Breast epithelium (tissue), 4 donors: ENCODE measurements at places on chromosomes 5 and 9. TPM values are rescaled to one million over a fixed set of nuclear protein-coding genes. Genes with fewer than 3 reads are reported as not detected.

- H3K27ac ChIP-seq = peak within 1 kb of the TSS; percentile 95
- no peaks in the 10 kb centered on the region for H3K36me3 ChIP-seq
- DNase-seq = peak; percentile 60
Measured at GRCh38 chr5:147509710-147510651, at the start of gene DPYSL3. Gene DPYSL3, minus strand, starts transcription at chr5:147510068. Its CDS starts 210 bp downstream, at chr5:147509858.

DNA sequence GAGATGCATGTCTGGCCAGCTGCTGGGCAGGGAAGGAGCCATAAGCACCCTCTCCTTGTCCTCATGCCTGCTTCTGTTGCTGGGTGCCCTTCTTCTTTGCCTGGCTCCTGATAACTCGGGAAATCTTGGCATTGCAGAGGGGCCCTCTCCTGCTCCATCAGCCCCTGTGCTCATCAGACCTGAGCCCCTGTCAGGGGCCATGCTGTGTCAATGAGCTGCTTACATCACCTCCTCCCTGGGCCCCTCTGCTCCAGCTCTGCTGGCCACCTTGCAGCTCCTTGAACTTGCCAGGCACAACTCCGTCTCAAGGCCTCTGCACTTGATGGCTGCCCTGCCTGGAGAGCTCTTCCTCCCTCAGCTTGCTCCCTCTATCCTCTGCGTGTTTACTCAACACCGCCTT, 194.3 kb downstream of the TTLL11 start:
- no peaks in the 10 kb centered on the region for H3K36me3 ChIP-seq

The SLC1A1 gene
- 3.4 TPM for total RNA-seq

DNA sequence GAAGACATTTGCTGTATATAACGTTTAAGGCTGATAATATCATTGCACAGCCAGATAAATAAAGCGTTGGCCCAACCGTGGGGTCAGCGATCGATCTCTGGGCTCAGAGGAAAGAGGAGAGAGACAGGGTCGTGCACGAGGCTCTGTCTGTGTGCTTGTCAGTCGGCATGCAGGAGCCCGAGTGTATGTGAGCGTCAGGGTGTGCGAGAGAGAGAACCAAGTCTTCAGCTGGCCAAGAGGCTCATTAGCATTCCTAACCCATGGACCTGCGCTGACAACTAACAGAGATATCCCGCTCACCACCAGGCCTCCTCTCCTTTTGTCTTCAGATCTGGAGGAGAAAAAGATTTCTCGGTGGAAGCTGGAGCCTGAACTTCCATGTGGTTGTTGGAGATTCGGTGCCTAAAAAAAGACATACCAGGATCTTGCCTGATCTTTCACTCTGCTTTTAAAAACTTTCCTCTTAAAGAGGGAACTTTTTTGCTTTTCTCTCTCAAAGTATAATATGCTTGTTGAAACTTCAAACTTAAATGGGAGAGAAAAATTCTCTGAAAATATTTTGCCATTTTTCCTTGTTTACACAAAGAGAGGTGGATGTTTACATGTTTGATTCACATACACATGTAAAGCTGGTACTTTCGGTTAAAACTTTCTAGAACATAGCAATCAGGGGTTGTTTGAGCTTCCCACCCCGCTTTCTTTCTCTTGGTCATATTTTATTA, 16.5 kb downstream of the NR2F1 start:
- H3K27me3 ChIP-seq = peaks cover 92% of the 10 kb centered on the region
- no peak for DNase-seq
- no peak overlapping the region for H3K27ac ChIP-seq
- H3K36me3 ChIP-seq = no peaks in the 10 kb centered on the region
- H3K4me3 ChIP-seq = peak overlapping the region; percentile 17
- H3K4me1 ChIP-seq = no peaks in the 10 kb centered on the region

The BNIP1 gene
- total RNA-seq = 12.9 TPM

GRCh38 chr9:121529237-121529987, 29.8 kb upstream of the GGTA1 start:
- peak overlapping the region; percentile 79 for H3K27ac ChIP-seq
- no peaks in the 10 kb centered on the region for H3K4me1 ChIP-seq
- H3K27me3 ChIP-seq = no peaks in the 10 kb centered on the region
- no peaks in the 10 kb centered on the region for H3K36me3 ChIP-seq
- DNase-seq = peak; percentile 95

- H3K27ac ChIP-seq = peak overlapping the region; percentile 54
- H3K36me3 ChIP-seq = no peaks in the 10 kb centered on the region
- DNase-seq = no peak
- no peaks in the 10 kb centered on the region for H3K27me3 ChIP-seq
- H3K4me3 ChIP-seq = no peak overlapping the region
Measured at GRCh38 chr5:142931896-142932686, 161.9 kb downstream of the ARHGAP26 start.

The ALDOB gene
- 0.66 TPM for total RNA-seq

- no peak overlapping the region for H3K4me3 ChIP-seq
- peak overlapping the region; percentile 73 for H3K27ac ChIP-seq
- no peaks in the 10 kb centered on the region for H3K4me1 ChIP-seq
Measured at GRCh38 chr5:151570058-151570457, 21.1 kb downstream of the FAT2 start.

The STX17 gene
- total RNA-seq = 50.1 TPM

The BARHL1 gene
- not detected for total RNA-seq

GRCh38 chr5:143245929-143246561, 157.4 kb downstream of the NR3C1 start:
- no peak overlapping the region for H3K27ac ChIP-seq
- H3K4me1 ChIP-seq = peaks cover 3% of the 10 kb centered on the region
- no peak overlapping the region for H3K4me3 ChIP-seq
- H3K36me3 ChIP-seq = no peaks in the 10 kb centered on the region
- DNase-seq = no peak
- H3K27me3 ChIP-seq = no peaks in the 10 kb centered on the region

DNA sequence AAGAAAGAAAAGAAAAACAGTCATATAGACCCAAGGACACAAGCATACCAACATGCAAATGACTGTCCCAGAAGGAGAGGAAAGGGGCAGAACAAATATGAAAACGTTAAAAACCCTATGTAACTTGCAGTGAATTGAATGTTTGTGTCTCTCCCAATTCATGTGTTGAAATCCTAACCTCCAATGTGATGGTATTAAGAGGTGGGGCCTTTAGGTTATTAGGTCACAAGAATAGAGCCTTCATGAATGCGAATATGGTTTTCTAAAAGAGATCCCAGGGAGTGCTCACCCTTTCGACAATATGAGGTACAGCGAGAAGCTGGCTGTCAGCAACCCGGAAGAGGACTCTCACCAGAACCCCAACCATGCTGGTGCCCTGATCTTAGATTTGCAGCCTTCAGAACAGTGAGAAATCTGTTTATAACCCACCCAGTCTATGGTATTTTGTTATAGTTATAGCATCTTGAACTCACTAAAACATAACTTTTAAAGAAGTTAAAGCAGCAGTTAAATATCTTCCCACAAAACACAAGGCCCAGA, 14.0 kb downstream of the HNRNPAB start:
- no peak for DNase-seq
- no peak overlapping the region for H3K4me3 ChIP-seq
- H3K27ac ChIP-seq = no peak overlapping the region
- peaks cover 7% of the 10 kb centered on the region for H3K36me3 ChIP-seq
- no peaks in the 10 kb centered on the region for H3K4me1 ChIP-seq
- H3K27me3 ChIP-seq = no peaks in the 10 kb centered on the region

DNA sequence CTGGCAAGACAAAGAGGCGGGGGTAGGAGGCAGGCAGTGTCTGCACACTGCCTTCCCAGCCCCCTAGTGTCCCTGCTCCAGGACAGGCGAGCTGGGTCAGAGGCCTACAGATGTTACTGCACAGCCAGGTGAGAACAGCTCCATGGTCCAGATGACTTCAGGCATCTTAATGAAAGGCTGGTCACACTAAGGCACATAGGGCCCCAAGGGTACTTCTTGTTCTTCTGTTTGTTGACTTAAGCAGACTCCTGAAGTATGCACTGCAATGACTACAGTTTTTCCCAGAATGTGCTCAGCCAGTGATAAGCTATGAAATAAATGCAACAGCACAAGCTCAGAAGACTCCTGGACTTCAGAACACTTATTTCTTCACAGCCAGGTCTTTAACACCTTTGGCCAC, 27.4 kb downstream of the ATPSCKMT start:
- H3K4me1 ChIP-seq = no peaks in the 10 kb centered on the region
- H3K4me3 ChIP-seq = no peak overlapping the region
- no peaks in the 10 kb centered on the region for H3K27me3 ChIP-seq
- DNase-seq = no peak

DNA sequence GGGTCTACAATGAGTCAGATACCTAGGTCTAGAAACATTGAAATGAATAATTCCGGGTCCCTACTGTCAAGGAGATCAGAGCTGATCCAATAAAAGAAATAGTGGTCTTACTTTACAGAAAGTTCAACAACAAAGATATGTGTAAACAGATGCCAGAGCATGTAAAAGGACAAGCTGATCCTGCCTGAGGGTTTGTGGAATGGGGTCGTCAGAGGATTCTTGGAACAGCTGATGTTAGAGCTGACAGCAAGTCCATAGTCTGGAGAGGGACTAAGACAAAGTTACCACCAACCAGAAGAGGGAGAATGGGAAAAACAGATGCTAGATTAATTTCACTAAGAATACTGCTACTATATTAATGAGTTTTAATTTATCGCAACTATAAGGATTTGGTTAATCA, 71.5 kb downstream of the FREM1 start:
- DNase-seq = no peak
- H3K27me3 ChIP-seq = no peaks in the 10 kb centered on the region
- H3K36me3 ChIP-seq = no peaks in the 10 kb centered on the region
- H3K4me3 ChIP-seq = no peak overlapping the region
- H3K27ac ChIP-seq = no peak overlapping the region

DNA sequence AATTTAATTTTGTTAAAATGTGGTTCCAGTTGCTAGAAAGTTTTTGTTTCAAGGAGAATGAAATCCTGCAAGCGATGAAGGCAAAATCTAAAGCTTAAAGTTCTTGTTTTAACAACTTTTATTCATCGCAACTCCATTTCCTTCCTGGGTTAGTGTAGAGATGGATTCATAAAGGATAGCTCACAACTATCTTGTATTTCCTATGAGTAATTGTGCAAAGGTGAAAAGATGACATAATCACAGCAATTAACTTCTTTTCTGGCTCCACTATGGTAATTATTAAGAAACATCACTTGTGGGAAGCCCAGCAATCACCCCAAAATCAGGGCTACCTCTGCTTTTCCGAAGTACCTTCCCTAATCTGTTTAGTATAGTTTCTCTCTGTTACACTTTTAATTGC, 80.8 kb upstream of the SEMA6A start:
- H3K4me3 ChIP-seq = no peak overlapping the region
- H3K4me1 ChIP-seq = no peaks in the 10 kb centered on the region
- no peak overlapping the region for H3K27ac ChIP-seq
- H3K36me3 ChIP-seq = no peaks in the 10 kb centered on the region
- no peak for DNase-seq
- H3K27me3 ChIP-seq = no peaks in the 10 kb centered on the region

GRCh38 chr5:111453295-111453694, 59.0 kb downstream of the STARD4 start:
- H3K36me3 ChIP-seq = no peaks in the 10 kb centered on the region
- DNase-seq = no peak
- H3K4me3 ChIP-seq = no peak overlapping the region
- H3K27ac ChIP-seq = no peak overlapping the region

GRCh38 chr9:124774129-124774978, 2.6 kb upstream of the OLFML2A start:
- peaks cover 4% of the 10 kb centered on the region for H3K4me1 ChIP-seq
- H3K27me3 ChIP-seq = no peaks in the 10 kb centered on the region
- peak; percentile 79 for DNase-seq
- H3K36me3 ChIP-seq = no peaks in the 10 kb centered on the region
